IPS-NIHi11 (cell line): ENCODE measurements at places on chromosomes 5 and 9.

- no peak for DNase-seq
Measured at GRCh38 chr9:70594386-70594944, 180.0 kb upstream of the KLF9 start.

- peak; percentile 18 for DNase-seq
Measured at GRCh38 chr5:127320032-127320965, 29.7 kb downstream of the MEGF10 start.

GRCh38 chr9:99511723-99512122, 289.6 kb downstream of the SEC61B start:
- DNase-seq = peak; percentile 25

DNA sequence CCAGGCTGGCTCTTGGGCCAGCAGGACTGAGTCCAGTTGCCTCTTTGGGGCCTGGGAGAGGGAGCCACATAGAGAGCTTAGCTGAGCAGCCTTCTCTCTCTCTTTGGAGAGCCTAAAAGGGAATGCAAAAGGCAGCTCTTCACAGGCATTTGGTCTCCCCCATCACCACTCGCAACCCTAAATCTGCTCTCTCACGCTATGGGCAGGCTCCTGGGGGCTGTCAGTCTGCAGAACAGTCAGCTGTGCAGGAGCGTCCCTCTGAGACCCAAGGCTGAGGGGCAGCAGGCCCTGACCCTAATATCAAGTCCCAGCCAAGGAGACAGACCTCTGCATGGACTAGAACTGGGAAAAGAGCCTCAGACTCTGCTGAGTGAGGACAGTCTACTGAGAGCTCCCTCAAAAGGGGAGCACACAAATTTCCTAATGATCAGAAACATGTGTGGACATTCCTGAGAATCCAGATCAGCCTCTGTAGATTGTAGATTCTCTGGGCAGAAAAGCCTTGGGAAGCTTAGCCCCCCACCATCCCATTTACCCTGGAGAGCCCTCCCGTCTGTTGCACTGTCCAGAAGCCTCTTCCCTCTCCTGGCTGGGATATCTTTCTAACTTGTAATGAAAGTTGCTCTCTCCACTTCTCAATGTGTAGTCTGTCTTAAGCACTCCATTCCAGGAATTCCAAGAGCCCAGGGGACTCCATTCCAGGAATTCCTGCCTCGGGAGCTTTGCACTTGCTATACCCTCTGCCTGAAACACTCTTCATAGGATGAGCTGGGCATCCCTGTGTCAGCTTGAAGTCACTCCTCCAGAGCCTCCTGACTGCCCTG, 79.4 kb downstream of the FAM114A2 start:
- peak; percentile 44 for DNase-seq
